ENCODE measurements at places on chromosomes 11 and 22.

DNA sequence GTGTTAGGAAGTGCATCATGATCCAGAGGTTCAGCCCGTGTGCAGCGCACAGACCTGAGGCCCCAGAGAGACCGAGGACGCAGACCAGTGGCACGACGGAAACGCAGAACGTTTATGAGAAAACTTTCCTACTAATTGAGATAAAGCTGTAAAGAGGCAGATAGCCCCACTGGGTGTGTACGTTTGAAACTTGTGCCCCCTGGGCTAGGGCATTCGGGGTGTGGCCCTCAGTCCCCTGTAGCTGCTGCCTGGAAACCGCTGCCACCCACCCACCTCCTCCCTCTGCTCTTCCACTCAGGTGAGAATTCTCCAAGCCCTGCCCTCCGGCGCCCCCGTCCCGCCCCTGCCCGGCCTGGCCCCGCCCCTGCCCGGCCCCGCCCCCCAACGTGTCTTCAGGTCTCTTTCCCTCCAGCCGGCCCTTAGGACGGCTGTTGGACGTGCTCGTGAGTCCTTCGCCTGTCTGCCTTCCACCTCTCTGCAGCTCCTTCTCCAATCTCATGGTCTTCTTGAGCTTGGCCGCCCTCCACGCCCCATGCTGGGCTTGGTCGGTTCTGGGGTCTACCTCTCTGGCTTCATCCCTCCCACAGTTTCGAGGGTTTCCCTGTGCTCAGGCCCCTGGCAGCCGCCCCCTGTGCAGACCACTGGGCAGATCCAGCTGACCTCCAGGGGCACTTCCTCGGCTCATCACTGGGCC, 12.1 kb downstream of the MAPK8IP2 start:
- DNase-seq = no peak

GRCh38 chr11:66365166-66365565, 6.4 kb downstream of the SLC29A2 start:
- DNase-seq = no peak

- no peak for DNase-seq
Observed at GRCh38 chr11:114042234-114042633, 17.3 kb upstream of the ZBTB16 start.

GRCh38 chr22:28547132-28547842, 132.4 kb downstream of the TTC28 start:
- no peak for DNase-seq

DNA sequence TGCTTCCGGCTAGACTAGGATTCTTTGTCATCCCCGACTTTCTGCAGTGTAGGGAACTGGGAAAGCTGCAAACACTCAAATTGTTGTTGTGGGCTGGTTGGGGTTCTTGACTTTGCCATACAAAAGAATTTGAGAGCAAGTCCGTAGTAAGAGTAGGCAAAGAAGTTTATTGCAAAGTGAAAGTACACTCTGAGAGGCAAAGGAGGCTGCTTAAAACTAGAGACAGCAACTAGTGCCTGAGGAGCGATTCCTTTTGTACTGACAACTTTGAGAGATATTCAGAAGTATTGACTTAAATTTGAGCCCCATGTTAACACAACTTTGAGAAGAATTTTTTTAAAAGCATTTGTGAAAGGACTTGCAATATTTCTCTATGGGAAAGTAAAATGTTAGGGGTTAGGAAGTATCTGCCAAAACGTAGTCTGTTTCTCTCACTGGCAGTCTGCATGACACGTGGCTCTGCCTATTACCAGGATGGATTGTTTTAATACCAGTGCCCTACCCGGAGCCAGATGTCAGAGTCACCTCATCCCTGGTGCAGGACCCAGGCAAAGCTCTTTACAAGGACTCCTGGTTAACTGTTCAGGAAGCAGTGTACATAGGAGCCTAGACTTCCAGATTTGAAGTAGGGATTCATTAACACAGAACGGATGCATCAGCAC, 85.0 kb upstream of the CLPB start:
- no peak for DNase-seq
